Stimulated activated CD8-positive, alpha-beta memory T cell treated with anti-CD3 and anti-CD28 coated beads, Interleukin-4, amount 100 ng/mL, for 4 hours (primary cell): ENCODE measurements at places on chromosomes 11 and 22.

GRCh38 chr11:102343809-102344208 is 3.2 kb upstream of the BIRC2 start:
- DNase-seq: no peak

- DNase-seq: no peak
Measured at GRCh38 chr11:78860720-78861422, 286.2 kb upstream of the NARS2 start.

DNA sequence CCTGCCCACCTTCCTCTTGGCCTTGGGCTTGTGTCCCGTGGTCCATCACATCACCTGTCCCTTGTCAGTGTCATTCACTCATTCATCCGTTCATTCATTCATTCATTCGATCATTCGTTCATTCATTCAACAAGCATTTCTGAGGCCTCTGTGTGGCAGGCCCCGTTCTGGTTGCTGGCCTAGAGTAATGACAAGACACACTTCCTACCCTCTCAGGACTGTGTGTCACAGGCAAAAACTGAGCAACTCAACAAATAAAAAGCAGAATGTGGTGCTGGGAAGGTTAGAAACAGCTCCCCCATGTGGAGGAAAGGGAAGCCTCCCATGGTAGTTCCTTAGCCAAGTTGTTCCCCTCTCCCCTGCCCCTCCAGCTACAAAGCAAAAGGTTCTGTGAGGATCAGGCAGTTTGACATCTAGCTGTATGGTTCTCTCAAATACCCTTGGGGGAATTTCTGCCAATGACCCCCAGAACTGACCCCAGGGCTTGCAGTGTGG is 1.6 kb upstream of the OMP start:
- DNase-seq: no peak

DNA sequence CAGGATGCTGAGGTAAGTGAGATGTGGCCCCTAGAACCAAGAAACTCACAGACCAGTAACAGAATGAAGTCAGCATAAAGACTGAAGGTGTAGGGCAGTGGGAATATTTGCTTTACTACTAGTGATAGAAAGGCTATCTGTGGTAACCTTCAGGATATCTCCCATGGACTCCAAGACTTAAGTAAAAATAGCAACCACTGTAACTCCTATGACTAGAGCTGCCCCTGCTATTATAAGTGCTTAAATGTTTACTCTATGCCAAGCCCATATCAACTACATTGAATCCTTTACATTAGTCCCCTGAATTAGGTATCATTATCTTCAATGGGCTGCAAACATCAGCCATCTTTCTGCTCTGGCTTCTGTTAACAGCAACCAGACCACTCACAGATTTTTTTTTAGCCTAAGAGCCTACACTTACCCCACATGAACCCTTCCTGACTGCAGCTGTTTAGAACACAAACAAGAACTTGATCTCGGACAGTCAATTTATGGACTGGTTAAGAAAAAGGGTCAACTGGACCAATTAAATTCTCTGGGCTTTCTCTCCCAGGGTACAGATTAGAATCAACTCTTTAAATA is 335.1 kb upstream of the API5 start:
- no peak for DNase-seq

- DNase-seq: no peak
Measured at GRCh38 chr11:133243832-133244231, 288.5 kb downstream of the OPCML start.

GRCh38 chr11:126348806-126349582 is 6.5 kb upstream of the ST3GAL4 start:
- DNase-seq: no peak

- no peak for DNase-seq
Measured at GRCh38 chr11:58513747-58514367, 6.0 kb upstream of the OR5B21 start.

DNA sequence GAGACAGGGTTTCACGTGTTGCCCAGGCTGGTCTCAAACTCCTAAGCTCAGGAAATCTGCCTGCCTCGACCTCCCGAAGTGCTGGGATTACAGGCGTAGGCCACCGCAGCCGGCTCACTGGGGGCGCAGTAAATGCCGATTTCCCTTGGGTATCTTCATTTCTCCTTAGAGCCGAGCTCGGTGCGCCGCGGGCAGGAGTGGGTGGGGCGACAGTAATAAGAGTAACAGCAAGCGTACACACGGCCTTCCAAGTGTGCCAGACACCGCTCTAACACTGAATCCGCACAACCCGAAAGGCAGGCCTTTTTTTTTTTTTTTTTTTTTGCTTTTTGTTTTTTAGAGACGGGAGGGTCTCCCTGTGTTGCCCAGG is 500 bp upstream of the ADSL start:
- peak; percentile 27 for DNase-seq

- no peak for DNase-seq
Measured at GRCh38 chr11:10864688-10865087, 6.8 kb upstream of the ZBED5 start.

DNA sequence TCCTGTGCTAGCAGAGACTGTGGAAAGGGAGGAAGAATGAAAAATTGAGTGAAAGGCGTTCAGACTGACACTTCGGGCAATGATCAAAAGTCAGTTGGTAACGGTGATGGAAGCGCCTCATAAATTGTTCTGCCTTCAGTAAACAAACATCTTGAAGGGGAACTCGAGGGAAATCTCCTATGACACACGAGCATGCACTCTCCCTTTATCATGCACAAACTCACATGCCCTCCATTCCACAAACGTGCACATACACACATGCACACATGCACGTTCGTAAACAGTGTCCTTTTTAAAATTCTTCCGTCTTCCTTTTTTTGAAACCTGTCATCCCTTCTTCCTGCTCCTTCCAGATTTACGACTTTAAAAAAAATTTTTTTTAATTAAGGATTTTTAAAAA is 77.8 kb upstream of the TMEM45B start:
- DNase-seq: no peak

DNA sequence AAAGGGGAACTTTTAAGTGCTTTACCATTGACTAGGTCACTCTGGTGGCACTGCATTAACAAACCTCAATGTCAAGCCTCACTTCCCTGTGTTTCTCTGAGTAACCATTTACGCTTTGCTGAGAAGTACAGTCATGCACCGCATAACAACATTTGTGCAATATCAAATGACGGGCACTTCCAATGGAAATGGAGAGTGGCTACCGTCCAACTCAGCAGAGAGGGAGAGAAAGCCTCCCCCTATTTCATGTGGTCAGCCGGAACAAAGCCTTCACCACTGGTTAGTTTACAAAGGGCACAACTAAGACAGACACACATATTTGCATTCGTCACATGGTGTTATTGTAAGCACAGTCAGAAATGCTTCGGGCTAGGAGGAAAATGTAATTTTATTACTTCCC is 117.3 kb downstream of the RASSF10 start:
- no peak for DNase-seq

GRCh38 chr22:47125603-47126002 is 363.2 kb downstream of the TBC1D22A start:
- DNase-seq: no peak

GRCh38 chr11:113247221-113247620 is 67.2 kb upstream of the TTC12 start:
- no peak for DNase-seq

- DNase-seq: no peak
Measured at GRCh38 chr22:30892731-30893221, 75.8 kb downstream of the MORC2 start.

- no peak for DNase-seq
Measured at GRCh38 chr22:25775531-25775930, 33.5 kb downstream of the MYO18B start.

DNA sequence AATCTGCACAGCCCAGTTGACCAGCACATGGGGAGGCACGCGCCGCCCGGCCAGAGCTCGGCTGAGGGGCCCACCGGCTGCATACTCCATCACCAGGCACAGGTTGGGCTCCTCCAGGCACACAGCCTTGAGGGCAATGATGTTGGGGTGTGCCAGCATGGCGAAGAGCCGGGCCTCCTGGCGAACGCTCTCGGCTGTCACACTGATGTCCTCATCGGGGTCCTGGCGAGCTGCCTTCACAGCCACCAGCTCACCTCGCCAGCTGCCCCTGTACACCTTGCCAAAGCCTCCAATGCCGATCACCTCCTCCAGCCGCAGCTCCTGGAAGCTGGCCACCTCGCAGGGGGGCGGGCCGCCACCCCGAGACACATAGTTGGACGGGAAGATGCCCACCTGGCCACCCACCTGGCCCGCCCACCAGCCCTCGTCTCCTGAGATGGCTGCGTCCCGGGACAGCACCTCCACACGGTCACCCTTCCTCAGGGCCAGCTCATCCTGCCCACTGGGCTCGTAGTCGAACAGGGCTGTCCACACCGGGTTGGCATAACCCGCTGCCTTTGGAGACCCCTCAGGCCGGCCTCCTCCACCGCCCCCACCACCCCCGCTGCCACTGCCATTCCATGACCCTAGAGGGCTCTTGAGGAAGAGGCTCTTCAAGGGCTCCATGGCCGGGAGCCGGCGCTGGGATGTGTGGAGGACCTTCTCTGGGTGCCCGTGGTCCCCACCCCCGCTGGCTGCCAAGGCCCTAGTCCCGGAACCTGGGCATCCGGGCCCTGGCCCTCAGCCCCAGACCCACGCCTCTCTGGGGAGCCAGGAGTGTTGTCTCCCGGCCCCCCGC is 711 bp downstream of the MAP3K11 start:
- DNase-seq: no peak
